ENCODE measurements at places on chromosomes 12 and 14.

- peak; percentile 67 for DNase-seq
Measured at GRCh38 chr12:122855928-122856831, 20.9 kb downstream of the HIP1R start.

DNA sequence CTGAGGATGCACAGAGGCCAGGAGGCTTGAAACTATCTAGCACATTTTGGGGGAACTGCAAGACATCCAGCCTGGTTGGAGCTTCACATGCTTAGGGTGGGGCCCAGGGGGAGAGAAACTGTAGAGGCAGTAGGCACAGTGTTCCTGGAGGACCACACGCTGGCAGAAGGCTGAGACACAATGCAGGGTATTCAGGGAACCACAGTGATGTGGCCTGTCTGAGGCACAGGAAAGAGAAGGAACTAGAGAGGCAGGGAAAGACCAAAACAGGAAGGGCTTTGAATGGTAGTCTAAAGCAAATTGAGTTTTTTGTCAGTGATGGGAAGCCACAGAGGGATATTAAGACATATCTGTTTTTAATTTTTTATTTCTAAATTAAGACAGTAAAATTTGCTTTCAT, 100.2 kb upstream of the PRICKLE1 start:
- DNase-seq = no peak

DNA sequence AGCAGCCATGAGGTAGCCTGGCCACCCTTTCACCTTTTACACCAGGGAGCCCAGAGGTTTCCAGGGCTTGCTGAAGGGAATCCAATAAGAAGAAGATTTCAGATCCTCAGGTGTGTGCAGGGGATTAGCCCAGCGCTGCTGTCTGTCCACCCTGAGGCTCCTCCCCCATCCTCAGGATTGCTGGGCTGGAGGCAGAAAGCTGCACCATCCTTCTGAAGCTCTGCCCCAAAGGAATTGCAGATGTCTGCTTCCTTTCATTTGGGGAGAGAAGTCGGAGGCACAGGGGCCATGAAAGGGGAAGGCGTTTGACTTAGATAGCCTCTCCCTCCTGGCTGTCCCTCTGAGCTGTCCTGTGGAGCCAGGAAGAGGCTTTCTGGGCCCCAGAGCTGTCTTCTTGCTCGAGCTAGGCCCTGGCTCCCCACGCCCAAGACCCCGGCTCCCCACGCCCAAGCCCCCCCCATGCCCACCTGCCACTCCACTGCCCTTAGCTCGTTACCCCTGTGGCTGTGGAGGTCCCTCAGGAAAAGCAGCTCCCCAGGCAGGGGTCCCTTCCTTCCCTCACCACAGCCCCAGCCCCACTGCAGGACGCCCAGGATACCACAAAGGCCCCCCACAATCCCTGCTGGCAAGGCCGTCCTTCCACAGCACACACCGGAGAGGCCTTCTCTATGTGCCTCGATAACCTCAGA, 359.0 kb downstream of the CACNA1C start:
- no peak for DNase-seq

DNA sequence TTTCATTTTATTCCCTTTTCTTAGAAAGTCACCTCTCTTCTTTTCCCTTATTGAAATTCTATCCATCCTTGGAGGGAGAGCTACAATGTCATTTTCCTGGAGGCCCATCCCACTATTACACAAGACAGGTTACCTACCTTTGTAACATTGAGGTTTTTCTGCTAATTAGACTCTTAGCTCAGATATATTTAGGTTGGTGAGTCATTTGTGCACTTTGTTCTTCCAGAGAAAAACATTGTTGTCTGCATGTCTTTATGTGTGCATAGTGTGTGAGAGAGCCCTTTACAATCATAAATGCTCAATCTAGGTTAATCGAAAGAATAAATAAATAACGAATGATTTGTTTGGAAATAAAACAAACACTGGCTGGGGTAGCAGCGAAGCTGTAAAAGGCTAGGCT, 191.8 kb downstream of the DACT1 start:
- DNase-seq = no peak

DNA sequence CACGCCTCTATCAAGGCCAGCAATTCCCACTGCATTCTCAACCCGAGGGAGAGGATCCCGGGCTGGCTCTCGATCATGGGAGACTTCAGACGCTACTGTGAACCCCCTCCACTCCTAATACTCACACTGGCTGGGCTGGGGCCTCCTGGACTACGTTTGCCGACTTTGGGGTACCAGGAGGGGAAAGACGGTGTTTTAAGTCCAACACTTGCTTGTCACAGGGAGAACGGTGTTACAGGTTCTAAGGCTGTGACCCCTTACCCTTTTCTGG, 463 bp downstream of the NACA start:
- no peak for DNase-seq

DNA sequence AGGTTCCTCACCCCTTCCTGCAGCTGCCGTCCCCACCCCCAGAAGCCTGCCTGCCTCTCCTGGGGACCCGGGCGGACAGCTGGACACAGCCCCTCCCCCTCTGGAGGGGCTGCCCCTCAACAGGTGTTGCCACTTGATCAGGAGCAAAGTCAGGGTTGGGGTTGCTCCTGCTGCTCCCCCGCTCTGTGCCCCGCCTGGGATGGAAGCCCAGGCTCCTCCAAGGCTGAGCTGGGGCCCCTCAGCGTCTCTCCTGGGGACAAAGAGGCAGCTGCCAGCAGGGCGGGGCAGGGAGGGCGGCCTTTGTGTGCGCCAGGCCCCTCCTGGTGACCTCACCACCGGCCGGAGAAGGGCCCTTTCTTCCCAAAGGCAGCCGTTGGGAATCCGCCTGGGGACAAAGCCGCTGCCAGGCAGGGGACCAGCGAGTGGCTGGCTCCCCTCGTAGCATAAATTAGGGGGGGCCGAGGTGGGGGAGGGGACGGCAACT, 13.7 kb downstream of the TRMT61A start:
- DNase-seq = peak; percentile 79
